CD4-positive, alpha-beta T cell treated with Interleukin-10 for 1 hour (primary cell): ENCODE measurements at places on chromosomes 2 and 18.

- peak; percentile 55 for DNase-seq
Measured at GRCh38 chr2:45649858-45650811, 1.3 kb upstream of the PRKCE start.

DNA sequence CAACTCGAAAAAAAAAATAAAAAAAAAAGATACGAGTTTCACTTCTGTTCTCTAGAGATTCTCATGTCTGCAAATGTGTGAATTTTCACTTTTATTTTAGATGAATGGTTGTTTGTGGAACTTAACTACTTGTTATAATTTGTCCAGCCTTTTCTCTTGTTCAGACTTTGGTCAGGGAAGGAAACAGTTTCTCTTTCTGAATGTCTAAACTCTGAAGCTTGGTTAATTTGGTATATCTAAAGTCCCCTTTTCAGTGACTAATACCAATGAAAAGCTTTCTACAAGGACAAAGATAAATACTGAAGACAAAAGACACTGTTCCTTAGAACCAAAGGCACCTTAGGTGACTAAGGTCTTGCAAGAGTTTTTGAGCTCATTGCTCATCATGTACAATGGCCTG is 144.4 kb upstream of the PIEZO2 start:
- DNase-seq: no peak

DNA sequence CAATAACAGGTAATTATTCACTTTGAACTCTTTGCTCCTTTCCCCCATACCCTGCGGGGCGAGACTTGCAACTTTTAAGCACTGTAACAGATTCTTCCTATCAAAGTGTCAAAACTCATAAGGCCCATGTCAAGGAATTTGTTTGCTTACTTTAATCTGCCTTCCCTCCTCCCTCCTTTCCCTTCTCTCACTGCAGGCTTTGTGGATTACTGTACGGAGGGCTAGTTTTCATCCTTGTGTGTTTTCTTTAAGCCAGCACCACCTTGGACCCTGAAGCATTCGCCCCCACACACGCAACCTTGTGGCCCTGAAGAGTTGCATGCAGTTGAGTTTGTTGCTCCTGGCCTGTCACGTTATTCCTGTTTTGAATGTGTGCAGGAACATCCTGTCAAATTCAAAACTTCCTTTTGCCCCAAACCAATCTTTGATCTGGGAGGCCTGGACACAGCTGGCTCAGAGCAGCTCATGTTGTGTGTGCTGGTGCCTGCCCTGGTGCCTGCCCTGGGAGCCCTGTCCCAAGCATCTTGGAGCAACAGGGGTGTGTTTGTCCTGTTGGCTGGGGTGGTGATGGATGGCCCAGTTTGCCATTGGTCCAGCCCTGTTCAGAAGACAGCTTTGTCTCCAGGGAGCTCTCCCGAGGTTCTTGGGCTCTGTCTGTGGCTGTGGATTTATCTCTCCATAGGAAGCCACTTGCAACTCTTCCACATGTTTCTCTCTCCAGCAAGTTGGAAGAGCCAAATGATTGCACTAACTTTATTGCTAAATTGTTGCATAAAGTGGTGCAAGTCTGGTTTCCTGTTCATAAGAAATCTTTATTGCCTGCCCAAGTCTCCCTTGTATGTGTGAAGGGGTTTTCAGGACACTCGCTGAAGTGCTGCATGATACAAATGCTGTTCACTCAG is 199.6 kb downstream of the VAPA start:
- no peak for DNase-seq

DNA sequence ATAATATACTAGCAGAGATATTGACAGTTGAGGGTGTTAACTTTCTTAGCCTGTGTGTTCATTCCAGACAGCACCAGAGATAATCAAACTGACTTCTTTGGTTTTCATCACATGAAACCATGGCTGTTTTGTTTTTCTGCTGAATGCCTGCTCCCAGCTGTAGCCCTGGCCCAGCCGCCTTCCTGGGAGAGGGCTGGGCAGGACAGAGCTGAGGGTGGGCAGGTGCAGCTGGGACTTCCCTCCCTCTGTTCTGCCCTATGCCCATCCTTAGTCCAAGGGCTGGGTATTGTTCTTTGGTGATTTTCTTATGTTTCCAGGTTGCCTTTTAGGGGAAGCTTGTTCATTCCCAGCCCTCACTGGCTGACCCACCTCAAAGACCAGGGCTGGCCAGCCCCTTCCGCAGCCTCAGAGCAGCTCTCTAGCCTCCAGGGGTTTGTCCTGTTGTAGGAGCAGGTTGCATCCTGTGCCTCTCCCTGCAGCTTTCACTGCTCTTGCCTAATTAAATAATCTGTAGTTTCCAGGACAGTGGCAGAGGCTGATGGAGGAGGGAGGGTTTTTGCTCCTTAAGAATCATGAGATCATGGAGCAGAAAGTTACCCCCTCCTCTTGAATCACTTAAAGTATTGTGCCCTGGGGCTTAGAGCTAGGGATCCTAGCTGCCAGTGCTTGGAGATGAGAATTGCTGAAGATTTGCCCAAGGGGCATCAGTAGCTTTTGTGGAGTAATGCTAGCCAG is 61.4 kb downstream of the MTCL1 start:
- no peak for DNase-seq

- no peak for DNase-seq
Measured at GRCh38 chr2:49002750-49003149, 151.6 kb downstream of the FSHR start.

GRCh38 chr18:78293940-78294541 is 685.6 kb upstream of the SALL3 start:
- no peak for DNase-seq

DNA sequence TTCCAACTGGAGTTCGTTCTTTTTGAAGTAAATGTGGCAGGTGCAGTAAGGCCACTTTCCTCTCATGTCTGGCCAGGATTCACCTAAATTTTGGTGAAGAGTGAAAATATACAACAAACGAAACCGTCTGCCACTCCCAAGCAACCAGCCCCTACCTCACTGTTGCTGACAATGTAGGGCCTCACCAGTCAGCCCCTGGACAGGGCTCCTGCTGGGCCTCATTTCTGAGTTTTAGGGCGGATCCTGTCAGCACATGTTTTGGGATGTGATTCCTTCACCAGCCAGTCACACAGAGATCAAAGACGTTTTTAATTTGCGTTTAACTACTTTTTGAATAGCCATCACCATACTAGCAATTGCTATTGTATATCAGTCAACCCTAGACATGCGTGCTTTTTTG is 185.0 kb downstream of the WDR7 start:
- no peak for DNase-seq

GRCh38 chr18:54743605-54743995 is 84.7 kb upstream of the RAB27B start:
- DNase-seq: no peak

GRCh38 chr2:68907920-68908253 is 36.7 kb upstream of the BMP10 start:
- DNase-seq: no peak

DNA sequence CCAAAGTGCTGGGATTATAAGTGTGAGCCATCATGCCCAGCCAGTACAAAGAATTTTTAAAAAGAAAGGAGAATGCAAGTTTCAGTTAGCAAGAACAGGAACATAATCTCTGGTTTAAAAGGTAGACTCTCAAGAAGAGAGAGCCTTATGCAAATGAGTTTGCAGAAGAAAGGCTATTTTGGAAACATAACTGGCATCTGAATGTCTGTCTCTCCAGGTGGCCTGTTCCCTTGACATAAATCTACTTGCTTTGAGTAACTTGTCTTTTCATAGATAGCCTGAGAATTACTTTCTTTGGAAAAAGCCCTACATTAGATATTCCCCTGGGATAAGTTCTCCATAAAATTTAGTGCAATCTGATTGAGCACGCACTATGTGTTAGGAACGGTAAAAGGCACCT is 109.6 kb downstream of the ICOS start:
- DNase-seq: no peak

DNA sequence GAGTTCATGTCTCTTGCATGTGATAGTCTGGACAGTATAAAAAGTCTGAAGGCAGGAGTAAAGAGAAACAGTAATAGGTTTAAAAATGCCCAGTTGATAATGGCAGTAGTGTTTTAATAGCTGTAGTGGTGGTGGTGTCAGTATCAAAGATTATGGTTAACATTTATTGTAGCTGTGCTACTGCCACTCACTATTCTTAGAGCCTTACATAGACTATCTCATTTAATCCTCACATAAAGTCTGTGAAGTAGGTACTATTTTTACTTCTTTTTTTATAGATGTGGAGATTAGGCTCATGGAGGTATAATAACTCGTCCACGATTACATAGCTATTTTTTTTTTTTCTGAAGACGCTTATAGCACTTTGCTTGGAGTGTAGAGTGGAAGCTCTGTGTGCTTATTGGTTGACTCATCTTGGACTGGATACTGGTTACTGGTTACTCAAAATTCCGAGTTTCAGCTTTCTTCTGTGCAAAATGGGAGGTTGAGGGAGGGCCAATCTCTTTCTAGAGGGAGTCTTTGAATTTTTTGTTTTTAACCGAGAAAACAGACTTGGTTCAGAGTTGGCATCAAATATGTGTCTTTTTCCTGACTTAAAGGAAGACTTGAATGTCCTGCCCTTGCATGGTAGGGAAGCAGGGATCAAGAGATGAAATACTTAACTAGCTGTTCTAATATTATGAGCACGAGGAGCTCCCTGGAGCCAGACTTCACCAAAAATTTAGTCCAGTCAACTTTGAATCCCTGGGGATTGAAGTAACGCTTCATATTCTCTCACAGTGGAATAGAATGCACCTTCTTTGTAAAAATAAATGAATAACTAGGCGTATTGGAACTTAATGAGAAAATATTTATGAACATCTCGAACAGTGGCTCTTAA is 27.1 kb downstream of the CERS6 start:
- no peak for DNase-seq

DNA sequence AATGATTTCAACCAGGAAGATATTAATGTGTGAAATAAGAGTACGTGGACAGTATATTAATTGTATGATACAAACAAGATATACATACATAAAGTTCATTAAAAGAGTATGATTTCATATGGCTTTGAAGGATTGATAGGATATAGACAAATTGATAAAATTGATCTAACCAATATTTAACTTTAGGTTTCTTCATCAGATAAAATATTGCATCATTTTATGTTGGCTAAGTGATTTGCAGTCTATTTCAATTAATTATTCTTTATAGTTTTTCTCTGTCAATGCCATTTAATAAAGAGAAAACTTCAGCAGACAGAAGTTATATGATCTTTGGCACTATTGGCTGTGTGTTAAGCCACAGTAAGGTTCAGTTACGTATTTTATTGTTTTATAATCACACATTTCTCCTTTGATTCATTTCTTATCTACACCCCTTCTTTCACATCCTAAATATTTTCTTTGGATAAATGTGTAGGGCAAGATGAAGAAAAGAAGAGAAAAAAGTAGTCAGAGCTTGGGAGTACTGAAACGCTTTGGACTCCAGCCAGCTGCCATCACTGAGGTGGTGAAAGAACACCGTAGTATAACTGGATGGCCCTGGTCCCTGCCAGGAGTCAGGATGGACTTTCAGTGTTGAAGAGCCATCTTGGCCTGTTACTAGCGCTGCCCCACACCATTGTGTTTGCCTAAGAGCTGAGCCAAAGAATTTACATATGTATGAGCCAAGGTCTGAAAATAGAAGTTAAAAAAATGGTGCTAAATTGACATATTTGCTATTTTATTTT is 9.8 kb upstream of the CPS1 start:
- DNase-seq: no peak

DNA sequence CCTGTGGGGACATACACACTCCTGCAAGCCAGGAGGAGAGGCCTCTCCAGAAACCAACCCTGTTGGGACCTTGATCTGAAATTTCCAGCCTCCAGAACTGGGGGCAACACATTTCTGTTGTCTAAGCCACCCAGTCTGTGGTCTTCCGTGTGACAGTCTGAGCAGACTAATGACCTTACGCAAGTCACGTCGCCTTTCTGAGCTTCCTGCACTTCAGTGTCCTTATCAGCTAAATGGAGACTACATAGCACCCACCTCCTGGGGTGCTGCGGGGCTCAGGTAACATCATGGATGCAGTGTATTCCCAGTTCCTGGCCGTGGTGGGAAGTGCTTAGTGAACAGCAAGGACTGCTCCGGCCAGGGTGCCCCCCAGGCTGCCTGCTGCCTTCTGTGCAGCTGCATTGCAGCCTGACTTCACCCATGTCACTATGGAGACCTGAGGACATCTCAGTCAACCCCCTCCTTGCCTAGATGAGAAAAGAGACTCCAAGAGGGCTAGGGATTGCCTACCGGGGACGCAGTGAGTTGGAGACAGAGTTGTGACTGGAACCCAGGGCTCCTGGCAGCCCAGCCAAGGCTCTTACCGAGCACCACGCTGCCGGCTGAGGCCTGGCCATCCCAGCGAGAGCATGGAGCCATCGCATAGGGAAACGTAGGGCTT is 61.2 kb upstream of the FZD5 start:
- DNase-seq: no peak

GRCh38 chr18:69617888-69618287 is 217.2 kb downstream of the DOK6 start:
- DNase-seq: no peak

DNA sequence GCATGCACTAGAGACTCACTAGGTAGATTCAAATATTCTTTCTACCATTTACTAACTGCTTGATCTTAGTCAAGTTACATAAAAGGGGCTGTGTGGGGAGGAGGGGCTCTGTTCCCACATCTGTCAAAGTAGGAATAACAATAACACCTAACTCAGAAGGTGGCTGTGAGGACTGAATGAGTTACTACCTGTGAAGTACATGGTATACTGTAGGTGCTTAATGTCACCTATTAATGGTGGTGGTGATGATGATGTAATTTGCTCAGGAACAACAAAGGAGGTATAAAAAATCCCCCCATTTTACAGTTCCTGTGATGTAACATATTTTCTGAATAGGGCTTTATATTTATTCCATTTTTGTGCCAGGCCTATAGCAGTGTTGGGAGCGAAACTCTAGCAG is 40.7 kb downstream of the STAT1 start:
- DNase-seq: no peak

DNA sequence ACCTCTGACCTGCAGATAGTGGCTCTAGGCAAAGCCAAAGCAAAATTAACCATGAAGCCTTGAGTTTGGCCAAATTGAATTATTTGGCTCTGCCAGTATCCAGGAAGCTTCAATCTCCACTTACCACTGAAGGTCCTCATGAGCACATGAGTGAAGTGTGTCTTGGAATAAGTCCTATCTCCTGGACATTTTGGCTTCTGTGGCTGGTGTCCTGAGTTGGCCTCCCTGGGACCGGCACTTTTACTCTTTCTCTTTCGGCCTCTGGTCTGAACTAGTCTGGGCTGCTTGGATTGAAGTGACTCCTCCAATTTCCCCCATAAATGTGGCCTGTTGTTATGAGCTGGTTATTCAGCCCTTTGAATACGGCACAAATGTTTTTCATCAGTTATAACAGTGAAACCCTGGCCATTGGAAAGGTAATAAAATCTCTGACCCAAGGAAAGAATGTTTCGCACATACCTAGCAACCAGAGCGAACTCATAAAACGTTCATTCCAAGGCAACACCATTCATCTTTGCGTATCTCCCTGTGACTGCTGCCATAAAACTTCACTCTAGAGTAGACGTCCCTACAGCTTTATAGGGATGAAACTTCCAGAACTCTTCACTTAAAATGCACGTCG is 216.4 kb downstream of the LPIN1 start:
- no peak for DNase-seq

- no peak for DNase-seq
Measured at GRCh38 chr2:215879977-215880940, 133.1 kb downstream of the MREG start.
